Stimulated activated CD4-positive, alpha-beta T cell treated with anti-CD3 and anti-CD28 coated beads, TNF-alpha, amount 100 ng/mL, for 4 hours (primary cell): ENCODE measurements at places on chromosomes 11 and 22.

DNA sequence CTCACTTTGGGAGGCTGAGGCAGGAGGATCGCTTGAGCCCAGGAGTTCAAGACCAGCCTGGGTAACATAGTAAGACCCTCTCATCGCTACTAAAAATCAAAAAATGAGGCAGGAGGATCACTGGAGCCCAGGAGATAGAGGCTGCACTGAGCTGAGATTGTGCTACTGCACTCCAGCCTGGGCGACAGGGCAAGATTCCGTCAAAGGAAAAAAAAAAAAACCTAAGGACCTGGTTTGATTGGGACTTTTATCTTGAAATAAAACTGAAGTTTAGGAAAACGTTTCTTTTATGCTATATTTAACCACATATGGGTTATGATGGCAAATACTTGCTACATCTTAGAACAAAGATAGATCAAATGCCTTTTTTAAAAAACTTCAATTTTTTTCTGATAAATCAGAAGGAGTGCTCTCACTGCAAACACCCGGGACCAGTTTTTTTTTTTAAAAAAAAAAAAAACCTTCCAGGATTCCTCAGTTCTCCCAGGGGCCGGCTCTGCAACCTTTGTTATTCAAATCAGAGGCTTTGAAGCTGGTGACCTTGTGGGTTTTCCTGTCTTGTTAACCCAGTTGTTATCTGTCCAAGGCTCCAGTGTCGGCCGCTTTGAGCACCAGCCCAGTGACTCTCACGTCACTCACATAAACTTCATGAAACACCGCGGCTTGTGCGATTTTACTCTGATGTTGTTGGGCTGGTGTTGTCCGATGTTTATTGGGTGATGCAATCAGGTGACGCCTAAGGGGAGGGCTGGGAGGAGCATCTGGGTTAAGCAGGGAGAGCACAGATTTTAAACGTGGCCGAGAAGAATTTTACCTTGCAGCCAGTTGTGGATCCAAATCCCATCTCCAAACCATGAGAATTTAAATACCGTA lies 24.7 kb upstream of the SLC22A12 start:
- DNase-seq: no peak

DNA sequence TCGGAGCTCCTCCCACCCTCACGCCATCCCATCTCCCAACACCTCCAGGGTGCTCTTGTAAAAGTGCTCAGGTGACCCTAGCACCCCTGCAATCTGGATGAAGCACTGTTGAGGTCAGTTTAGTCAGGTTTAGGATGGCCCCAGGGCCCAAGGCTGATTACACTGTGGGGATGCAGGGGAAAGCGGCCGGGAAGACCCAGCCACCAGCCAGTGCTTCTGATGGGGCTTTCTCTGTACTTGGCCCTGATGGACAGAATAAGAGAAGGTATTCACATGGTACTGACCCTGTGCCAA lies 28.7 kb downstream of the TPBGL start:
- no peak for DNase-seq

DNA sequence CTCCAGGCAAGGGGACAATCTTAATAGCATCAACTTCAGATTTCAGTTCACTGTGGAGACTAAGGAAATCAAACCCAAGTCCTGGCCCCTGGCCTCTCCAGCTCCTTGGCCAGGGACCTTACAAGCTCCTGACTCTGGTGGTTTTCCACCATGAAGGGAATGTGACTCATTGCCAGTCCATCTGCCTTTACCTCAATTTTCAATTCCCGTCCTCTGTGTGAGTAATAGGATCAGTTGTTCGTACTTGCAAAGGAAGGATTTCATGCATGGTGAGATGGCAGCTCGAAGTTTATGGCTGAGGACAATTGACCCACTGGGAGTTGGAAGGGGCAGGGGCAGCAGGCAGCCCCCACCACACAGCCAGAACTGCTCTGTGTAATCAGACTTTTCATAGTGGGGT lies 42.5 kb downstream of the INSC start:
- no peak for DNase-seq

- no peak for DNase-seq
Observed at GRCh38 chr11:121295246-121296029, 2.9 kb downstream of the SC5D start.

DNA sequence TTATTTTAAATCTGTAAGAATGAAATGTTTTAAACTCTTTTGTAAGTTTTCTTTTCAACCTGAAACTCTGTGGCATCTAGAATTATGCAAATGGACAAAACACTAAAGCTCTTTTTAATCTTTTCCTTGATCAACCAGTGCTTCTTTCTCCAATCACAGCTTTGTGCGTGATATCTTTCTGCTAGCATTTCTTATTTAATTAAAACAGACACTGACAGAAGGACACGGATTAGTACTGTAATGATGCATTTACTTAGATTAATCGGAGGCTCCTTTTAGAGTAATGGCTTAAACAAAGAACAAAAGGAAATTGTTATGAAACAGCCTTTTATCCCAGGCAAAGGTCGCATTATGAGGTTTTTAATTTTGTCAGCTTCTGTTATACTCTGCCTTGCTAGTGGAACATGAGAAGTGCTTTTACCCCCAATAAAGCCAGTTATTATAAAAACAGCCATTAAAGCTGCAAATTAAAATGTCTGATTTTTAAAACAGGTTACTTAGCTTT lies 48.5 kb upstream of the SOX6 start:
- no peak for DNase-seq

- no peak for DNase-seq
Observed at GRCh38 chr22:22403771-22404170, 104.8 kb downstream of the ZNF280B start.

- no peak for DNase-seq
Observed at GRCh38 chr11:2789331-2789730, 89.5 kb upstream of the KCNQ1OT1 start.

DNA sequence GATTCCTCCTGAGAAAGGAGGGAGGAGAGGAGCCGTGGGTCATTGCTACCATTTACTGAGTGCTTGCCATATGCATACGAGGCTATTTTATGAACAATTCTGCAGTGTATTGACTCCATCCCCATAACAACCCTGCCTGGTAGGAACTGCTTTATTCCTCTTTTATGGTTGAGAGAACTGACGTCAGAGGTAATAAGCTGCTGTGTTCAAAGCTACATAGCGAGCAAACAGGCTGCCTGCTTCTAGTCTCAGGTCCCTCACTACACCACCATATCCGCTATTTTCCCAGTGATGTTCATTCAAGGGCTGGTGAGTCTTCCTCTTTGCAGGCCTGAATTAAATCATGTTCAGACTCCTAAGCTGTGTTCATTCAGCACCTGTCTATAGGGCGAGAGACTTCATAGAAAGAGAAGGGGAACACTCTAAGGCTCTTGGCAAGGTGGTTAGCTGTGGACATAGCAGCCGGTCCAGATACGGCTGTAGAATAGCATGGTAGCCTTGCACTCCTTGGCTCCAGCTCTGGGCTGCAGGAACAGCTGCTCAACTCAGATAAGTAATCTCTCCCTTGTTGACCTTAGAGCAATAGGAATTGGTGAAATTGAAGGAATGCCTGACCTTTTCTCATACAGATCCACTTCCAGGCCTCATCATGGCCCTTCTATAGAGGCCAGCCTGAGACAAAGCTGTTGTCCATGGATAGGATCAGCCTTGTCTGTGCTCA lies 82.6 kb downstream of the MICAL2 start:
- DNase-seq: no peak

- DNase-seq: no peak
Observed at GRCh38 chr11:45641961-45642360, 23.5 kb downstream of the CHST1 start.

- no peak for DNase-seq
Observed at GRCh38 chr11:102806296-102806695, 8.3 kb upstream of the MMP1 start.

- no peak for DNase-seq
Observed at GRCh38 chr22:47126344-47126811, 363.9 kb downstream of the TBC1D22A start.

DNA sequence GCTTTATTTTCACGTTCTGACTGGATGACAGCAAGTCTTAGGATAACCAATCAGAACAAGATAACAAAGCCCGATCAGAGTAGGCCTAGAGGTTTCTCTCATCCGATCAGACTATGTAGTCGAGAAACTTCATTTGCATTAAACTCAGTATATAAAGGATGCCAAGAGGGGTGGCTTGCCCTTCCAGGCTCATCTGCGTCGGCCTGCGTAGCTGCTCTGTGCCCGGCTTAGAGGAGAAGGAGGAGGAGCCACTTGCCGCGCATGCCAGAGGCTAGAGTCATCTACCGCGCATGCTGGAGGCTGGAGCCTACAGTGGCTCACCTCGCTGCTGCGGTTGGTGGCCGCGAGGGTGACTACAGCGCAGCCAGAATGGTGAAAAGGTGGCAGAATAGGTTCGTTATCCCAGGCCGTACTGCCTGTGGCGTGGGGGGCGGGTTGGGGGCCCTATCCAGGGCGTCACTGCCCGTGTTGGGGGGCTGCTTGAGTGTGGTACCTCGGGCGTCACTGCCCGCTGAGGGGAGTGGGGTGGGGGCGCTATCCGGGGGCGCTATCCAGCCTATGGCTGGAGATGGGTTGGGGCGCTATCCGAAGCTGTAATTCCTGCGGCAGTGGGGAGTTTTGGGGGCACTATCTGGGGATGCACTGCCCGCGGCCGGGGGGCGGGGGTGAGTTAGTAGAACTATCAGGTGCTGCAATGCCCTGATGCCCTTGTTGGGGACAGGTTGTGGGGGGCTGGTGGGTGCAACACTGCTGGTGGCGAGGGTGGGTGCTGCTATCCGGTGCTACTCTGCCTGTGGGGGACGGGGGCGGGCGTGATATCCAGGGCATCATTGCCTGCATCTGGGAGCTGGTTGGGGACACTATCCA lies at the start of gene RFPL2:
Gene RFPL2 (minus strand): TSS at position 218 of the 867 bp plus-strand sequence. CDS start 2,622 bp downstream, outside the sequence.
- no peak for DNase-seq

DNA sequence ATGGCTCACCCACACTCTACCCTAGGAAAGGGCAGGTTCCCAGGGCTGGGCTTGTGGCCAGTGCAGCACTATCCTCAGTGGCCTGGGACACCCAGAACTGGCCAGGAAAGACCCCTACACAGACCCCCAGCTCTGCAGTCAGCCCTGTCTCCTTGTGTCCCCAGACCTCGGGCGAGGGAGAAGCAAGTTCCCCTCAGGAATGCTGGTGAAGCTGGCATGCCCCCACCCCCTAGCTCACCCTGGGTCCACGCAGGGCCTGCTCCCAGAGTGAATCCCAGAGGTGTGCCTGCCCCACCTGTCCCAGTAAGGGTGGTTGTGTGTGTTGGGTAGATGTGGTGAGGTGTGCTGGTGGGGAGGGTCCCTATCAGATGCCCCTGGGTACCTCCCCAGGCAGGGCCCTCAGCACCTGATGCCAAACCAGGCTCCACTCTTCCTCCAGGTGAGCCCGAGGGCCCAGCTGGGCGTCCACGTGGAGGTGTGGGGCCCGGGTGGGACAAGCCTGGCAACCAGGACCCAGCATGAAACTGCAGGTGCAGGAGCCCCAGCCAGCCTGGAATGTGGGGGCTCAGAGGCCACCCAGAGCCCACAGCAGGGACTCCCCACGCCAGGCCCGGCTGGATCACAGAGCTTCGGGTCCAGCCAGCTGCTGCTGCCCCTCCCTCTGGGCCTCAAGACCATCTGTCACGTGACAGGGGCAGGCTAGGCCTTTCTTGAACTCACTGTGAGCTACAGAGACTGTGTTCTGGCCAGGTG lies 48.4 kb upstream of the KCNQ1OT1 start:
- no peak for DNase-seq

- no peak for DNase-seq
Observed at GRCh38 chr22:26597026-26597425, 7.1 kb upstream of the TPST2 start.

DNA sequence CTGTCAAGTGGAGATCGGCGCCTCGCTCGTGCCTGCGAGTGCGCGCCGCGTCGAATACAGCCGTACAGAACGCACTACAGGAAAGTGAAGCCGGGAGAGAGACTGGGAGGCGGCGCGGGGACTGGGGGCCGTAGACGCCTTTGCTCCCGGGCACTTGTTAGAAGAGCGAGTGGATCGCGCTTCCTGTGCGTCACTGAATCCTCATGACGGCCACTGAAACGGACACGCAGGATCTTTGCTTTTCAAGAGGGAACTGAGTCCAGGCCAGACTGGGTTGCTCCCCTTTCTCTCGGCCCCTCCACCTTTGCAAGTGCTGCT lies 314 bp downstream of the RIC8A start:
- DNase-seq: no peak

GRCh38 chr11:105334025-105334714 lies 194.6 kb upstream of the CARD18 start:
- no peak for DNase-seq

DNA sequence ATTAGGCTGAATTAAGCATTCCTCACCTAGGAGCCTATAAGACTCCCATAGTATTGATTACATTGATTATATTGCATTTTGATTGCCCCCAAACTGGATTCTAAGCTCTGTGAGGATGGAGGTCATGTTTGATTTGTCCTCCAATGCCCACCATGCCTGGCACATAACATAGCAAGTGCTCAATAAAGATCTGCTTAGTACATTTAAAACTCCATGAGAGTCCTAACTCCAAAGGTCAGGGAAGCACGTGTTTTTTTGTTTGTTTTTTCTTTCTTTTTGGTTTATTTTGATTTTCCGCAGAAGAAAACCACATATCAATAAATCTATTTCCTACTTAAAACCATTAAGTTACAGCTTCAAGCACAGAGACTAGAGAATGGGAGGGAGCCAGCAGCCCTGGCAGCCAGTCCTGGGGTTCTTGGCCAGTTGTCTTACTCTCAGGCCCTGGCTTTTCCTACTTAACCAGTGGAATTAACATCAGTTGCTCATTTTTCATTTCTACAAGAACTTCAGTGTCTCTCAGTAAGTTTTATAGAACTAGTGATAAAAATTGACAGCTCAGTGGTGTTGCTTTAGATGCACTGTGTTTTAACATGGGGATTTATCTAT lies 429.9 kb upstream of the CCDC90B start:
- DNase-seq: no peak

- DNase-seq: no peak
Observed at GRCh38 chr11:127651888-127652221, 651.3 kb upstream of the KIRREL3 start.

GRCh38 chr11:46551261-46551660 lies 42.6 kb downstream of the AMBRA1 start:
- no peak for DNase-seq

- peak; percentile 30 for DNase-seq
Observed at GRCh38 chr22:41619979-41620588, 759 bp downstream of the DESI1 start.

DNA sequence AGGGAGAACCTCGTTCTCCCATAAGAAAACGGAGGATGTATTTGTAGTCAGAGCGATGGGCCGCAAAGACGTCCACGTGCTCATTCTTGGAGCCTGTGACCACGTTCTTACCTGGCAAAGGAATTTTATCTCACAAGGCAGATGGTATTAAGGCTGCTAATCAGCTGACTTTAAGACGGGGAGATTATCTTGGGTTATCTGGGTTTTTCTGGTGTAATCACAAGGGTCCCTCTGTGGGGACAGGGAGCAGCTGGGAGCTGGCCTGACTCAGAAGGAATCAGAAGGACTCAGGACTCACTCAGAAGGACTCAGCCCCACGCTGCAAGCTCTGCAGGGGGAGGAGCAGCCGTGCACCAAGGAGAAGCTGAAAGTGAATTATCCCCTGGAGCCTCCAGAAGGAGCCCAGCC lies 7.5 kb upstream of the SIGIRR start:
- no peak for DNase-seq

GRCh38 chr11:102457865-102458264 lies 5.3 kb upstream of the TMEM123 start:
- no peak for DNase-seq

GRCh38 chr22:47195484-47196165 lies 433.2 kb downstream of the TBC1D22A start:
- DNase-seq: no peak
